ENCODE measurements at places on chromosomes 1 and 21.

DNA sequence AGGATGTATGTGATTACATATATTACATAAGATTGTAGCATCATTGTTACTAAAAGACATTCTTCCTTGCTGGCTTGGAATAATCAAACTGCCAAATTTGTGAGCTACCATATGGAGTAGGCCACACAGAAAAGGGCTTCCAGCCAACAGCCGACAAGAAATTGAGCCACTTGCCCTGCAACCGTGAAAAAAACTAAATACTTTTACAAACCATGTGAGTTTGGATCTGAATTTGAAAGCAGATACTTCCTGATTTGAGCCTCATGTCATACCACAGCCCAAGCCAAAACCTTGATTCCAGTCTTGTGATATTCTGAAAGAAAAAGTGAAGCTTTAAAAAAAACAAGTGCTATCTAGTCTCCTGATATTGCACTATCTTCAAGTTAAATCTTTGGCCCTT lies 55.6 kb upstream of the PRMT6 start:
- no peak for DNase-seq

- no peak for DNase-seq
Observed at GRCh38 chr1:27053977-27054753, 41.5 kb upstream of the TENT5B start.

DNA sequence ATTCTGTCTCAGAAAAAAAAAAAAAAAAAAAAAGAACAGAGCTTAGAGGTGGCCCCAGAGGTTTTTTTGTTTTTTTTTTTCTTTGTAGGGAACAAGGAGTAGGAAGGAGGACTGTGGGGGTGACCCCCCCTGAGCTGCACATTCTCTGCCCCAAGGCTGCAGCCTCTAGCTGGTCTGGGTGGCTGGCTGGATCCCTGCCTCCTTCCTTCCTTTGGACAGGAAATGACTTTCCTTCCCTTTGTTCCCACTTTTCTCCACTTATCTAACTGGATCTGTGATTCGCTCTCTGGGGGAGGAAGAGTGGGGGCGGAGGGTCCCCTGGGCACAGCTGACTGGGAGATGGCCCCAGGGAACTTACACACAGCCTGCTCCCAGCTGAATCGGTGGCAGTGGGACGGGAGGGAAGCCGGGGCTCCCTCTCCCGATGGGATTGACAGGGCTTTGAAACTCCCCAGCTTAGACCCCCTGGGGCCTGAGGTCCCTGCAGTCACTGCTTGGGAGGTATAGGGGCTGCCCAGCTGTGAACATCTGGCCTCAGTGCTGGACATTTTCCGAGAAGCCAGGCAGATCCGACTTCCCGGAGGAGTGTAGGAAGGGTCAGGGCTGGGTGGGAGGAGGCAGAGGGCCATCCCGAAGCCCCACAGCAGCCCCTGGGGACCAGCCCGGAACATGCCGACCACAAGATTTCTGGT lies 2.1 kb downstream of the FBLIM1 start:
- no peak for DNase-seq

GRCh38 chr1:200706111-200706814 lies 32.4 kb upstream of the CAMSAP2 start:
- DNase-seq = no peak

GRCh38 chr1:200075522-200075921 lies 48.0 kb downstream of the NR5A2 start:
- DNase-seq = no peak

GRCh38 chr1:237527761-237528160 lies 363.0 kb downstream of the ZP4 start:
- no peak for DNase-seq

- DNase-seq = no peak
Observed at GRCh38 chr21:46421191-46421750, 37.4 kb upstream of the DIP2A start.

DNA sequence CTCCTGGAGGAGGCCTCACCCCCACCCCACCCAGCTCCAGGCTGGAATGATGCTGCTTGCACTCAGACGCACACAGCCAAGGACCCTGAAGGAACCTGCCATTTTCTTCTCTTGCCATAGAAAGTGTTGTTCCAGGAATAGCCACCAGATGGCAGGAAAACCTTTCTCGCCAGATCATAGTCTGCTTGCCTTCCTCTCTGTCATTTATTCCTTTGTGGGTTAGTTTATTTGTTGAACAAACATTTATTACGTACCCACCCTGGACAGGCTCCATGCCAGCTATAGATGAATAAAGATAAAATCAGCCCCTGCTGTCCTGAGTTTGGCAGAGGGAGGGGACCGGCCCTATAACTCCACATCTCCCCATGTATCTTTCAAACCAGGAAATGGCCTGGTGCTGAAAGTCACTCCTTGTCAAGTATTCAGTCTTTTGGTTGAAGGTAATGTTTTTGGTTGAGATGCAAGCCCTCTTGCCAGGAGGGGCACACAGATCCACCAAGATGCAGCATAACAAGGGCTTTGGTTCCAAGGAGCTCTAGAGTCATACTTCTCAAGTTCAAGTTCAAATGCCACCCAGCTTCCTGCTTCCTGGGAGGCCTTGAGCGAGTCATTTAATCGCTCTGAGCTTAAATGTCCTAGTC lies 7.0 kb upstream of the KCNC4 start:
- peak; percentile 85 for DNase-seq

DNA sequence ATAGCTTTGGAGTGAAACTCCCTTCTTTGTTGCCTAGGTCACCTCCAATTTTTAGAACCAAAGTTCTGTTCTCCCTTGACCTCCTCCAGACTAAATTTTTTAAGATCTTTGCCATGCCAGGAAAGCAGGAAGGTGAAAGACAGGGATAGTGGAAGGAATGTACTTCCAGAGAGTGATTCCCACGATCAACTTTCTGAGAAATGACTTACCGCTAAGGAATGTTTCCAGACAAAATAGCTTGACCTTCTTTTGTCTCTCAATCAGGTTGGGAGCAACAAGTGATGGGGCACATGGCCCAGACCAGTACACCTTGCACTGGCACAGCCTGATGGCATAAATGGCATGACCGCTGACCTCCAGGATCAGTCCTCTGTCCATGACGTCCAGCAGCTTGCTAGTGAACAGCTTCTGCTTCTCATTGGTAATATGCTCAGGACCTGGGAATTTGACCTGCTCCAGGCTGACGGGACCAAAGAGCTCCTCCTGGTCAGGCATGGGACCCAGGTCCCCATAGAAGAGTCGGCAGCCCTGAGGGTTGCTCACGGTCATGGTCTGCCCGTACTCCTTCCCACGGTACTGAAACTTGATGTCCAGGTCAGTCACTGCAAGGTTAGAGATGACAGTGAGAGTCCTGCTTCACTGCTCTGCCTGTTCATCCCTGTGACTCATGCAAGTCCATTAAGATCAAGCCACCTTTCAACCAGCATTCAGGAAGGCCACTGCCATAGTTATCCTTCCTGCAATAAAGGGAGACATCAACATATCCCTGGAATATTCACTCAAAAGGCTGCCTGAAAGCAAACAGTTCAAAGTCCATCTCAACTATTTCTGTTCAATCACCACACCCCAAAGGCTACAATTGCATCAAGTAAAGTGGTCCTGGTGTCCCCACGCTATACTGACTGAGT lies 6.2 kb upstream of the C1orf74 start:
- no peak for DNase-seq

DNA sequence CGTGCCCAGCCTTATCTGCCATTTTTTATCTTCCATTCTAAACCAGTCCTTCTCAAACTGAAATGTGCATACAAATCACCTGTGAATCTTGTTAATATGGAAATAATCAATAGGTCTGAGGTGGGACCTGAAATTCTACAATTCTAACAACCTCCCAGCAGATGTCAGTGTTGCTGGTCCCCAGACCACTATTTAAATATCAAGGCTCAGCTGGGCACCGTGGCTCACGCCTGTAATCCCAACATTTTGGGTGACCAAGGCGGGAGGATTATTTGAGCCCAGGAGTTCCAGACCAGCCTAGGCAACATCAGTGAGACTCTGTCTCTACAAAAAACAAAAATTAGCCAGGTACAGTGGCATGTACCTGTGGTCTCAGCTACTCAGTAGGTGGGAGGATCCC lies 4.1 kb downstream of the UQCRHL start:
- DNase-seq = peak; percentile 17

GRCh38 chr1:204472660-204473059 lies 21.9 kb downstream of the PIK3C2B start:
- no peak for DNase-seq

- DNase-seq = no peak
Observed at GRCh38 chr1:64530969-64531692, 61.2 kb downstream of the CACHD1 start.

DNA sequence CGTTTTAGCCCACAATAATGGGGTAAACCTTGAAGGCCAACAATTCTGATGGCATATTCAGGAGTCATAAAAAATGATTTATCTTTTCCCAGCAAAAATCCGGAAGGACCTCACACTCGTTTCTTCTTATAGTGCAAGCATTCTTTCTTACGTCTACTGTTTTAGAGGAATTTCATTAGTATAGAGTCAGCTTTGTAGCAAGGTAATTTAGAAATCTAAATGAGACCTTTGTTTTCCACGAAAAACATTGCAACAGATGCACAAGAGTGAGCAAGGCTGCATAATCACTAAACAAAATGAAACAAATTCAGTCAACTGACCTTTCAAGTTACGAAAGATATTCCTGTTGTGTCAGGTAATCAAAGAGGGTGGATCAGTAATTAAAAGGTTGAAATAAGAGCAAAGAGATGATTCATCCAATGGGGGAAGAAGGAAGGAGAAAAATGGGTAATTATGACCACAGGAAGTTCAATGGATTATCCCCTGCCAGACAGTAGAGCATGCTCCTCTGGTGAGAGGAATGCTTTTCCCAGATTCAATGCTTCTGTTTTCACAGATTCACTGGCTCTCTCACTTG lies 560 bp upstream of the CSDE1 start:
- DNase-seq = no peak

DNA sequence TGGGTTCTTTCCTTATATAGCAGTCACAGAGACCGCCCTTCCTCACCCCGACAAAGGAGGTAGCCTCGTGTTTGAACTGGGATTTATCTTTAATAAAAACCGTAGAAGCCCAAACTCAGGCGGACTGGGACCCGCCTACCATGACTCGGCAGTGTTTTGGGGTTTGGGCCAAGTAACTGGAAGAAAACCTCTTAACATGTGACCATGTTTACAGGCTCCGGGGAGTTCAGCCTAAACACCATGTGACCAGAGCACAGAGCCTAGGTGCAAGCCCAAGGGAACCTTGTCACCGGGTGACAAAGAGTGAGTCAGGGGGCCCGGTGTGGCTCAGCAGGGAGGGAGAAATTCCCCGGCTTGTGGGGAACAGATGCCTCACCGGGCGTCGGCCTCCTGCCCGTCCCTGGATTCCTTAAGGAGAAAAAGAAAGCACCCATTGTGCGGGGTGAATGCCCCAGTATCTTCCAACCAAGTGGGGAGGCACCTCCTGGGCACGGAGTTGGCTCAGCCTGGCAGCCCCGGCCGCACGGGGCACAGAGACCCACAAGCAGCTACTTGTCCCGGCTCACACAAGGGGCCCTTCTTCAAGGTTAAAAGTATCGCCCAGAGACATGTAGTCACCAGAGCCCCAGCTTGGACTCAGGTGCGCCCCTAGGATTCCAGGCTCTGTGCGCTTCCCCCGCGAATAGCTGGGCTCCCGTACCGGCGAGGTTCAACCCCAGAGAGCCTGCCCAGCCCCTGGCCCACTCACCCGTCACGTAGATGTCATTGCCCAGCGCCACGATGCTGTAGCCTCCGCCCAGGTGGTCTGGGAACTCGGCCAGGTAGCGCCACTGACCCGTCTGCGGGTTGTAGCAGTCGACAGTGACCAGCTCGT lies 1.4 kb downstream of the KLHL21 start:
- DNase-seq = peak; percentile 78

GRCh38 chr1:208834381-208835096 lies 590.4 kb upstream of the PLXNA2 start:
- no peak for DNase-seq

DNA sequence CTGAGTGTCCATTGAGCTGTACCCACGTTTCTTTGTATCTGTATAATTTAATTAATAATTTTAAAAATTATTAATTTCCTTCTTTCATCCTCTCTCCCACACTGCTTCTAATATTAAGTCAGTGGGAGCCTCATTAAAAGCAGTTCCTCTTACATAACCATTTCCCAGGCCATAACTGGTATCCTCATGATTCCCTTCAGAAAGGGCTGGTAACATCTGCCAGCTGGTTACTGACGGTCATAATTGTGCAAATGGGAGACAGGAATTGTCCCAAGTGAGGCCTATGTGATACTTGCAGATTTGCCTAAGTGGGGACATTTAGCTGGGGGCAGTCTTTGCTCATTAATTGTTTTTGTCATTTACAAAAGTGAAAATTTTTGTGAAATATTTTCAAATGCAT lies 69.0 kb upstream of the SPAG17 start:
- DNase-seq = no peak

GRCh38 chr1:181015251-181015615 lies 7.4 kb downstream of the STX6 start:
- no peak for DNase-seq

- DNase-seq = no peak
Observed at GRCh38 chr1:182990413-182991144, 32.6 kb upstream of the LAMC1 start.

- DNase-seq = no peak
Observed at GRCh38 chr1:22826604-22827580, 116.3 kb downstream of the EPHB2 start.

DNA sequence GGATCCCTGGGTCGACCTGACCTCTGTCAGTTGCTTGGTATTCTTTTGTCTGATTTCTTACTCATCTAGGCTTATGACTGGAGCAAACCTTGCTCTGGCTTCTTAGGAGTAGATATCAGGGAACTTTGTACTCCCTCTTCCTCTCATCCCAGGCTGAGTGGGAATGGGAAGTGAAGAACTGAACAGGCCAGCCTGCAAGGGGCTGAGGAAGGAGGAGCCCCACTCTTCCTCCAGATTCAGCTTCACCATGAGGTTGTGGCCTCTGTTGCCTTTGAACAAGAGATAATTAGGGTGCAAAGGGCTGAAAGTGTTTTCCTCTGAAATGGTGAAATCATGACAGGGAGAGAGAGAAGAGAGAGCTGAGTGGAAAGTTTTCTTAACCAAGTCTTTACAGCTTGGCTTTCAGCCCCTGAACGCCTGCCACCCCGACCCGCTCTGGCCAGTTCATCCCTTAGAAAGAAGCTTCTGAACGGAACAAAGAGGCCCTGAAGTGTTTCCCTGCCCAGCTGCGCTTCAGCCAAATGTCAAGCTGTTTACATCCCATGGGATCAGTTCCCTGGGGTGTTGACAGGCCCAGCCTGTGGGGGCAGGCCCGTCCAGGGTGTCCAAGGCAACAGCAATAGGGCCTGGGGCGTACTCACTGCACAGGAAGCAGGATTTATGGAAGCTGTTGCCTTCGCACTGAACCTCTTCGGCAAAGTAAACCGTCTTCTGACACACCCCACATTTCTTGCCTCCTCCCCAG lies 11.2 kb downstream of the CSRP1 start:
- no peak for DNase-seq

GRCh38 chr1:172745014-172745413 lies 86.1 kb downstream of the FASLG start:
- DNase-seq = peak; percentile 70

Data from activated CD4-positive, alpha-beta T cell treated with anti-CD3 and anti-CD28 coated beads, Interleukin-2, amount 10 ng/mL, durations not matched to agents 7 days and 5 days (primary cell).